ENCODE measurements at places on chromosomes 1 and 21. TPM values are rescaled to one million over a fixed set of nuclear protein-coding genes. Genes with fewer than 3 reads are reported as not detected.

GRCh38 chr1:63612564-63612963, 19.4 kb downstream of the PGM1 start:
- no peak for DNase-seq

TEKT2 gene
- total RNA-seq, result not detected

DNA sequence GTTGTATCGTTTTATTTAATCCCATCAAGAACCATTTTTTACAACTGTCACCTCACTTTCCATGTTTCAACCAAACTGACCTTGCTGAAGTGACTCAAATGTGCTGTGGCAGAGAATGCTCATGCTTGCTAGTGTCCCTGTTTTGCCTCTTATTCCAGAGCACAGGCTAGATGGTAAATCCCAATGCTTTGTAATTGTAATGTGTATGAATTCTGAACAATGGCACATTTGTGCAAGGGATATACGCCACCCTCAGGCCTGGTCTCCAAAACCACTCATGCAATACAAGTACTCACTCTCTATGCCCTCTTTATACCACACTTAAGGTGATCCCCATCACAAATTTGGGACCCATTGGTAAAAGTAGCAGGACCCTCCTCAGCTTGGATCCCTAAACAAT, 313.6 kb downstream of the HHIPL2 start:
- DNase-seq, result no peak

CADM3 gene
- not detected for total RNA-seq

GRCh38 chr1:50964863-50965262, 4.8 kb upstream of the FAF1 start:
- DNase-seq, result no peak

GRCh38 chr1:169886931-169887330, 6.8 kb downstream of the SCYL3 start:
- DNase-seq, result no peak

- no peak for DNase-seq
Observed at GRCh38 chr1:28458237-28459228, 47.3 kb upstream of the RCC1 start.

ZNF695 gene
- 14.9 TPM for total RNA-seq

DNA sequence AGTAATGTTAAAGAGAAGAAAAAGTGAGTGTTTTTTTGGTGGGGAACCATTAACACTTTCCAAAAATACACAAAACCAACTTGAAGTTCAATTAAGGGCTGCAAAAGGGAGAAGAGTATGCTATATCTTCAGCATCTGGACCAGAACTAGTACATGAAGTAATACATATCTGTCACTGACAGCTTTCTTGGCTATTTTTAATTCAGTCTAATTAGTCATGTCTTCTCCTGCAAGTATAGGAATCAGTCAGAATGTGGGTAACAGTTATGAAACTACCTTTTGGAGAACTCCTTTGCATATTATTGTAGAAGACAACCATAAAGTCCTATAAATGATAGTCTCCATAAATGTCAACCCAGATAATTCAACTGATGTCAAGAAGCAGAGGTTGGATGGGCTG, 901.2 kb downstream of the TTLL7 start:
- DNase-seq, result no peak

- no peak for DNase-seq
Observed at GRCh38 chr1:184513421-184513820, 126.6 kb downstream of the C1orf21 start.

FMO4 gene
- total RNA-seq, result 1.4 TPM

- no peak for DNase-seq
Observed at GRCh38 chr1:229599218-229599954, 26.5 kb downstream of the TAF5L start.

DNA sequence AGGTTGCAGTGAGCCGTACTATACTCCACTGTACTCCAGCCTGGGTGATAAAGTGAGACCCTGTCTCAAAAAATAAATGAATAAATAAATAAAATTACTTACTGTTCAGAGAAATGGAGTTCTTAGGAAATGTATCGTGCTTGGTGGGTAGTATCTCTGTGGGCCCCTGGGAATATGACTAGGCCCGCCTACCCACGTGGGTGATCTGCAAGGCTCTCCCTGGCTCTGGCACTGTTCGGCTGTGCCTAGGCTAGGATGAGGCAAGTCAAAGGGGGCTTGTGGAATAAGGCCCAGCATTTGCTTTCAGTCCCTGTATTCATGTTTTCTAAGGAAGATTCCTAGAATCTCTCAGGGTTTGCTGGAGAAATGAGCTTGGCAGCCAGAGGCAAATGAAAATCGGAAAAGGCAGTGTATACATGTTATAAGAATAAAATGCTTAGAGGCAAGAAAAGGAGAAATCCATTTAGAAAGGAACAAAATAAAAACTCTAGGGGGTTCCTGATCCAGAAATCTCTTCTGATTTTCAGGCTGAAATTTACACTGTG, 4.5 kb upstream of the CSRP1 start:
- DNase-seq, result no peak

KPRP gene
- not detected for total RNA-seq

OR10J5 gene
- not detected for total RNA-seq

GRCh38 chr1:200247518-200247917, 162.3 kb downstream of the ZNF281 start:
- DNase-seq, result no peak

- DNase-seq, result no peak
Observed at GRCh38 chr1:43530483-43531106, at the start of gene PTPRF. PTPRF (plus strand) TSS chr1:43530883; CDS start chr1:43545076, 14,193 bp downstream.

VPS72 gene
- 68.9 TPM for total RNA-seq

DNA sequence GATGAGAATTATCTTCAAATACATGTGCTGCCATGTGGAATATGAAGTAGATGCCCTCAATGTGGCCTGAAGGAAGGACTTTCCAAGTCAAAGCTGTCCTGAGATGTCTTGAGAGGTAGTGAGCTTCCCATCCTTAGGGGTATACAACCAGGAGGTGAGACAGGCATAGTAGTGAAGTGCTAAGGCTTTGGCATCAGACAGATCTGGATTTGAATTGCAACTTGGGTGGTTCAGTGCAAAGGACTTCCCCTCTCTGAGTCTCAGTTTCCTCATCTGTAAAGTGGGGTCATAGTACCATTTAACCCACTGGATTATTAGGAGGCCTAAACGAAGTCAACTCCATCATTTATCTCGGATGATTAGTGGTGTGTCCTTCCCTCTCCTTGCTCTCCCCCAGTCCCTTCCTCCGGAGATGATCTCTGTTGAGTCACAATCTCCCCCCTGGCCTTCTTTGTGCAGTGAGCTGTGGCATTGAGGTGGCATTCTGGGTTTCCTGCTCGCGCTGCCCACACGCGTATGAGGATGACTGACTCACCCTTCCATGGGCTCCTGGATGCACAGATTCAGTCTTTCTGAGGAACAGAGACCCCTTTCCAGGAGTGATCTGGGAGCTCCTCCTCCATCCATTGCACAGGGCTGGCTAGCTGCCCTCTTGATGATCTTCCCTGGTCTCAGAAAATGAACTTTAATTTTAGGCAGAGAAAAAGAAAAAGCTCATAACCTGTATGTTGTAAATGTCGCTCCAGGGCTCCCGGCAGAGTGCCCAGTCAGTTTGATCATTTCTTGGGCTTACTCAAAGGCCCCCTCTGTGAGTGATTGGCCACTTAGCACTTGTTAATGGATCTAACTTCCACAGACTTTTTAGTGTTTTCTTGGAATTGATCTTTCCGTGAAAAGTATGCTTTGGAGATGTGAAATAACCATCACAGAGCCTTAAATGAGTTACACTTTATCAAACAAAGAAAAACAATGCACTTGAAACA, 354.6 kb downstream of the PTPRU start:
- no peak for DNase-seq

- no peak for DNase-seq
Observed at GRCh38 chr1:240599830-240600229, 12.1 kb downstream of the GREM2 start.

RAB29 gene
- total RNA-seq, result 17.7 TPM

DNA sequence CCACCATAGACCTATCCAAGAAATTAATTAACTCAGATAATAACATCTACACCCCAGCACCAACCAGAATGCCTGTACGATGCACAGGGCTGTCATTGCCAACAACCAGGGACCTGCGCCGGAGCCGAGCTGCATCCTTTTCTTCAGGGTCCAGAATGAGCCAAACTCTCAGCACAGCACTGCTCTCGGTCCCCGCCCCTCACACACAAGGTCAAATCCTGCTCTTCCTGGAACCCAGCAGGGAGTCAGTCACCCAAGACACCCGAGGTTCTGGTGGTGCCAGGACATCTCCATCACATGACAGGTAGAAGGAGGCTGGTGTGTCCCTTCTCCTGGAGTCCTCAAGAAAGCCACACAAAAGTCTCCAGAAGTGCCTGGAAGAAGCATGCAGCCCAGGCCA, 31.9 kb downstream of the NPHP4 start:
- DNase-seq, result no peak

SLC2A1 gene
- total RNA-seq, result 248 TPM

DNA sequence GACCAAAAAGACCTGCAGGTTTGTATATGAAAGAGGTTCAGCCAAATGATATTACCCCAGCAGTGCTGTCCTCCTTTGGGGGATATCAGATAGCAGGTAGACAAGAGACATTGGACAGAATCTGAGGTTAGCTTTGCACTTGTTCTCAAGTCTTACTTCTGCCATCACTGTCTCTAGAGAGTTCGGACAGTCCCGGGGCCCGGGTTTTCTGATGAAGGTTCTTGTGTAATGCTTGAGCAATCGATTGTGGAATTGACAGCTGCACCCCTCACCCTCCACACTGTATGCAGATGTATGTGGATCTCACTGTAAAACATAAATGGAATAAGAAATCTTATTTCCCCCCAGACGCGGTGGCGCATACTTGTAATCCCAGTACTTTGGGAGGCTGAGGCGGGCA, 56.2 kb upstream of the MORC3 start:
- no peak for DNase-seq

DNA sequence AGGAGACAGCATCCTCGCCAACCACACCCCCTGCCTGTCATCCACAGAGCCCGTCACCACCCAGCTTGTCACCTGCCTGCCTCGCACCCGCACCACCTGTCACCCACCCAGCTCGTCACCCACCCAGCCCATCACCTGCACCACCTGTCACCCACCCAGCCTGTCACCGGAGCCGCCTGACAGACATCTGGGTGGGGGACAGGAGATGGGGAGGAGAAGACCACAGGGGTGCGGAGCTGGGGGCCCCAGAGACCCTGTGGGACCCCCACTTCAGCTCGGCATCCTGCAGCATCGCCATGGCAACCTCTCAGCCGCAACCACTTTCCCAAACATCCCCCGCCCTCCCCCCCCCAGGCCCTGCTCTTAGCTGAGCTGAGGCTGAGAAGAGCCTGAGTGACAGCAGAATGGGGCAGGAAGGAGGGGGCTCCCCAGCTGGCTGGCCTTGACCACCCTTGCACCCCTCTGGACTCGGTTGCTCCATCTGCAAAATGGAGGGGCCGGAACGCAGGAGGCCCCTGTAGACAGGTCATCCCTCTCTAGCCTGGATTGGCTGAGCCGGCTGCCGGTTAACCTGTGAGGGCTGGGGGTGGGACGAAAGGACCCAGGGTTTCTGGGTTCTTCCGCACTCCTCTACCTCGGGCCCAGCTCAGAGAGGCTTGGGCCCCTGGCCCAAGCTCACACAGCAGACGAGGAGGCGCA, 11.6 kb downstream of the AHDC1 start:
- DNase-seq, result no peak
